ENCODE measurements at places on chromosomes 13 and 19.

- DNase-seq, result no peak
Observed at GRCh38 chr13:35741657-35742056, 265.2 kb upstream of the MAB21L1 start.

DNA sequence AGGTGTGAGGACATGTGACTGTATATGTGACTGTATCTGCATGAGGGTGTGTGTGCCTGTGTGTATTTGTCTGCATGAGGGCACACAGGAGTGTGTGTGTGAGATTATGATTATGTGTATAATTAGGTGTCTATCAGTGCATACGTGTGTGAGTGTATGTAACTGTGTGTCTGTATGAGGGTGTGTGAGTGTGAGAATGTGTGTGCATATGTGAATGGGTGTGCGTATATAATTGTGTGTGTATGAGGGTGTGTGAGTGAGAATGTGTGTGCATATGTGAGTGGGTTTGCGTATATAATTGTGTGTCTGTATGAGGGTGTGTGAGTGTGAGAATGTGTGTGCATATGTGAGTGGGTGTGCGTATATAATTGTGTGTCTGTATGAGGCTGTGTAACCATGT lies 3.0 kb upstream of the ACSBG2 start:
- no peak for DNase-seq

DNA sequence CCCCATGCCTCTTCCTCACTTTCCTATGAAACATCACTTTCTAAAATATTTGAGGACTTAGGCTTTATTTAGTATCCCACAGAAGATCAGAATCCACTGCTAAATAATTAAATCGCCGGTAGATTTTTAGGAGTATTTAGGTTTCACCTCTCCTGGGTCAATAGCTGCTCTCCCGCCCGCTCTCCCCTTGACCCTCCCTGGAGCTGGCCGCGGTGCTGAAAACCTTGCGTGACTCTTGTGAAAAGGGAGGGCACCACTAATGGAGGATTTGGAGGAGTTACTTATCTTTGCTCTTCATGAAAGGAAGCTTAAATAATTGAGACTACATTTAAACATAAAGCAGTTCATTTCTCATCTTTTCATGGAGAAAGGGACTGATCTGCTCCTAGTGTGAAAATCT lies 14.1 kb downstream of the POU4F1 start:
- no peak for DNase-seq

DNA sequence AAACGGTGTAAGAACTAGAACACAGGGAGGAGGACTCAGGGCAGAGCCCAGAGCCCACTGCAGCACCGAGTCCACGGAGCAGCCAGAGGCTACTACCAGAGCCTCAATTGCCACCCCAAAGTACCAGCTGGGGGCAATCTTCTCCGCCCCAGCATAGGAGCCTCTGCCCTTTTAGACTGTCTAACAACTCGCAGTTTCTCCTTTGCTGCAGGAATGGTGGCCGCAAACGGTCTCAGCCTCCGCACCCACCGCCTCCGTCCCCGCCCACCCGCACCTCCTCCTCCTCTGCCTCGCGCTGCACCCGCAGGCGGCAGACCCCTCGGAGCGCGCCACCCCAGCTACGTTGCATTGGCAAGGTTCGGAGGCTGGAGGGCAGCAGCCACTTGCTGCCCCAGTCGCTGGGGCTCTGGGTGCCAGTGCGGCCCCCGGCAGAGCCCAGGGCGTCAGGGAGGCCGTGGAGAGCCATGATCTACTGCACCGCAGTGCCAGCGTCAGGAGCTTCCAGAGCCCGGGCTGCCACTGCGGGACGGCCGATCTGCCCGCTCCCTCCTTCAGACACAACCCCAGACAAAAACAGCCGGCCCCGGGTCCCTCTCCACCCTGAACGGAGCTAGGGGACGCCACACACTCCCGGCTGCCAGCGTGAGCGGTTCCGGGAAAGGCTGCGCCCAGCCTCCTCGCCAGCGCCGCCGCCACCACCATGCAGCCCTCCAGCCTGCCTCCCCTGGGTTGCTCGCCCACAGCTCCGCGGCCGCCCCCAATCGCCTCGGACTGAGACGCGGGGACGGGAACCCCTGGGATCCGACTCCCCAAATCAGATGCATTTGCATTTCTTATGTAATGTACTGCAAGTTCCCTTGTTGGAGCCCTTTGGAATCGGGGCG lies 1.8 kb downstream of the FGF14 start:
- peak; percentile 23 for DNase-seq

GRCh38 chr13:45143346-45143751 lies 23.0 kb downstream of the GTF2F2 start:
- DNase-seq, result no peak

- peak; percentile 8 for DNase-seq
Observed at GRCh38 chr13:113855012-113855921, 8.6 kb downstream of the GAS6 start.

- DNase-seq, result no peak
Observed at GRCh38 chr19:3658004-3658869, 31.6 kb upstream of the CACTIN start.

DNA sequence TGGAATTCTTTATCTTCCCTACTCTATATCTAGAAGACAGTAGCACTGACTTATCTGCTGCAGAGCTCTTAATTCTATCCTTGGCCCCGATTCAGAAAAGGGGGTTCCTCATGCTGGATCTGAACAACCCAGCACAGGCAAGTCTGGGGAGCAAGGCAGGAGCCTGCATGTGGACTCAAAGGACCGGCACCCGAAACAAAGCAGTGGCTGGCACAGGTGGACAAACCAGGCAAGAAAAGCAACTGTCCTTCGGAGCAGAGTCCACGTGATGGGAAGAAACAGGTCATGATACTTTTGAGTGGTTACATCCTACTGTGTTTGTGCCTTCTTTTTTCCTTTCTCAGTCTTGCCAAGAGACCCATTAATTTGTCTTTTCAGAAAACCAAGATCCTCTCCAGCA lies 38.3 kb downstream of the GPR42 start:
- no peak for DNase-seq

- no peak for DNase-seq
Observed at GRCh38 chr19:39727070-39727800, 10.6 kb downstream of the CLC start.

GRCh38 chr13:112522578-112522977 lies 65.4 kb downstream of the TUBGCP3 start:
- DNase-seq, result no peak

GRCh38 chr13:27383104-27383921 lies 41.1 kb upstream of the GTF3A start:
- DNase-seq, result no peak

DNA sequence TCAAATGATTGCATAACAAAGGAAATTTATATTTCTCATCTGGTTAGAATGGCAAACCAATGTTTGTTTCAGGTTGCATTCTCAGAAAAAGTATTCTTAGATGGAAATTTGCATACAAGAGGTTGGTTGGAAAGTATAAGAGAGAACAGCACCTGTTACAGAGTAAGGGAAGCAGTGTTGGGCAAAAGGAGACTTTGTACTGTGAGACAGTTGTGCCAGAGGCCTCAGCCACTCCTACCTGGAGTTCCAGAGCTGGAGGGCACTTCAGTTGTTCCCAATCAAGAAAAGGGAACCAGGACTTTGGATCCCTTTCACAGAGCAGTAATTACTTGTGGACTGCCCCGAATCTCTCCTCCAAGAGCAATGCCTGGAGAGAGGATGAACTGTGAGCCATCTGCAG lies 81.8 kb downstream of the SPRY2 start:
- DNase-seq, result no peak

- no peak for DNase-seq
Observed at GRCh38 chr19:33130433-33130832, 1.5 kb upstream of the WDR88 start.

GRCh38 chr13:70051531-70051930 lies 56.1 kb upstream of the ATXN8OS start:
- no peak for DNase-seq

DNA sequence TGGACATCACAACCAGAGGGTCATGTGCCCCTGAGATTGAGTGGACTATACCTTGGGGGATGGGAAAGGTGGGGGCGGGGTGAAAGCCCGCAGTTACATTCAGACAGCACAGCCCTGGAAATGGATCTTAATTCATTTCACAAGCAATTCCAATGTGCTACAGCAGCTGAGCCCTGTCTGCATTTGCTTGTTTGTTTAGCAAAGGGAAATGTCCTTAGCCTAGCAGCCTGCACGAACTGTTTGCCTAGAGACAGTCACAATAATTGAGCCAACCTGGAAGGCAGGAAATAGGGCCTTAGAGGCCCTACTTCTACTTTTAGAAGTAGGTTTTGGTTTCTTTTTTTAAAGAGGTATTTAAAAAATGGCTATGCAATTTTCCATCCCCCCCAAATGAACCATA lies 177.3 kb upstream of the KL start:
- no peak for DNase-seq

GRCh38 chr19:2540646-2541454 lies 64.9 kb downstream of the GADD45B start:
- no peak for DNase-seq

- DNase-seq, result no peak
Observed at GRCh38 chr13:46735425-46735824, 61.5 kb downstream of the ESD start.

- no peak for DNase-seq
Observed at GRCh38 chr19:21109116-21109515, 27.1 kb downstream of the ZNF714 start.

DNA sequence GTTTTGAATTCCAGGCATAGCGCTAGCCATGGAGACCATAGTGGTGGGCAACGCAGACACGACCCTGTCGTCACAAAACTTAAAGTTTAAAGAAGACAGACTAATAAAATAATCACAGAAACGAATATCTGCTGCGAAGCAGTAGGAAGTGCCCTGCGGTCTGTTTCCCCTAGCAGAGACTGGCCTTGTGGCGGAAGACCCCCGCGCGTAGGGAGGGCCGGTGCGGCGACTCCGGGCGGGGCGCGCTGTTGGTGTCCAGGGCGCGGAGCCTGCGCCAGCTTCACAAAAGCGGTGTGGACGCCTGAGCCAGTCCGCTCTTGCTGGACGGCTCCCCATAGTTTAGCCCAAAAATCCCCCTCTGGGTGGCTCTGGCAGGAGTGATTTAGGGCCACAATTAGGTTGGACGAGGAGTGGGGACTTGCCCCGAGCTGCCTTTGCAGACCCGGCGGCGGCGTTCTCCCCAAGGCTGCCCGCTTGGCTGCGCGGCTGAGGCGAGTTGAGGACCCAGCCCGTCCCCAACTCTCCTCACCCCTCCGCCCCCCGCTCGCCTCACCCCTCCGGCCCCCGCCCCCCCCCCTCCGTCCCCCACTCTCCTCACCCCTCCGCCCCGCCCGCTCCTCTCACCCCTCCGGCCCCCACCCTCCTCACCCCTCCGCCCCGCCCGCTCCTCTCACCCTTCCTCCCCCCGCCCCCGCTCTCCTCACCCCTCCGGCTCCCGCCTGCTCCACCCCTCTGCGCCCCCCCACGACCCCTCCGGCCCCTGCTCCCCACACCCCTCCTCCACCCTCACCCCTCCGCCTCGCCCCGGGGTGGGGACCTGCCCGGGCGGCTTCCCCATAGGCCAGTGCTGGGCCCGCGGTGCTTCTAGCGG lies 14.2 kb upstream of the LATS2 start:
- DNase-seq, result peak; percentile 25

DNA sequence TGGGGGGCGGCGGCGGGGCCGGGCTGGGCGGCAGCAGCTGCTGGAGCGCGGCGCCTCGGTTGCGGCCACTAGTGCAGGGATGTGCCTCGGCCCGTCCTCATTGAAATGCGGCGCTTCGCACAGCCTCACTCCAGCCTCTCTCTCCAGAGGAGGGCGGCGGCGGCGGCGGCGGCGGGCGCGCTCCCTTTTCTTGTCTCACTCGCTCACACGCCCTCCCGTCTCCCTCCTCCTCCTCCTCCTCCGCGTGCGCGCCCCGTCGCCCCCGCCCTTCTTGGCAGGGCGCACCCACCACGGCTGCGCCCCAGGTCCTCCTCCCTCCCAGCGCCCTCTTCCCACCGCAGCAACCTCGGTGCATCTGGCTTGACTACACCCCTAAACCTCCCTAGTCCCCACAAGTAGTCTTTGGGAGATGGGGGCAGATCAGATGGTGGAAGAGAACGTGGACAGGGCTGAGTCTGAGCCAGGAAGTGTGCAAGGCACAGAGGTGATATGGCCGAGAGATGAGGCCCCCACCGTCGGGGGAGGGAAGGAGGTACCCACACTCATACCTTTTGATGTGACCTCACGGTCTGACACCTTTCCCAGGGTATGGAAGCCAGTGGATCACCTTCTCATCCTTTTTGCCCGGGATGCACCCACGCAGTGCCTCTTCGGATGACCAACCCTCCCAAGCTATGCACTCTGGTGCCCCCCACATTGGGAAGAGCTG lies at the start of gene DCLK1:
Gene DCLK1 (minus strand): TSS at position 161 of the 709 bp plus-strand sequence.
- no peak for DNase-seq

- DNase-seq, result no peak
Observed at GRCh38 chr19:58387338-58388174, 487 bp downstream of the RPS5 start.

GRCh38 chr13:109715902-109716301 lies 70.5 kb downstream of the IRS2 start:
- DNase-seq, result no peak

DNA sequence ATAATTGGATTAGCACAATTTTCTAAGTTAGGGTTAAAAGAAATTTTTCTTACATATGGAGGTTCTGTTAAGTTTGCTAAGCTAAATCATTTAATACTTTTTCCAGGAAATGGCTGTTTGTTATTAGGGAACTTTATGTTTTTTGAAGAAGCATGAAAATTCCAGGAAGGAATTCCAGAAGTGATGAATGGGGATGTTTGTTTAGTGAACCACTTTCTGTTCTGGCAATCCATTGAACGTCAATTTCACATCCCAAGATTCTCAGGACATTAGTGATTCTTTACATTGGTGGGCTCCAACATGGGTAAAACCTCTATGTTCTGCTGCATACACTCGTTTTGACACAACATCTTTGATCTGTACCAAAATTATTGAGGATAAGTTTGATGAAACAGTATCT lies 534.4 kb downstream of the IRS2 start:
- no peak for DNase-seq

DNA sequence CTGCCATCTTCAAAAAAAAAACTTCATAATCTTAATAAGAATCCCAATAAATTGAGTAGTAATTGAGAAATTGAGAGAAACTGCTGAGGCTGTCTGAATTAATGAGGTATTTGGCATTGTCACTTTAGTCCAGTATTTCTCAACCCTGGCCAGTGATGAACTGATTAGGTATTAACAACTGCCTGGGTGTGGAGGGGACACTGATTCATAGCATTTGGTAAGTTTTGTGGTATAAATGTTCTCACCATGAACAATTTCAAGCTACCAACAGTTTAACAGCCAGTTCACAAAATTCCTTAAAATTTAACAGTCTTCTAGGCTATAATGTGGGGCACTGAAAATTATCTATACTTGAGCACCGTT lies 18.3 kb downstream of the GPC6 start:
- no peak for DNase-seq

DNA sequence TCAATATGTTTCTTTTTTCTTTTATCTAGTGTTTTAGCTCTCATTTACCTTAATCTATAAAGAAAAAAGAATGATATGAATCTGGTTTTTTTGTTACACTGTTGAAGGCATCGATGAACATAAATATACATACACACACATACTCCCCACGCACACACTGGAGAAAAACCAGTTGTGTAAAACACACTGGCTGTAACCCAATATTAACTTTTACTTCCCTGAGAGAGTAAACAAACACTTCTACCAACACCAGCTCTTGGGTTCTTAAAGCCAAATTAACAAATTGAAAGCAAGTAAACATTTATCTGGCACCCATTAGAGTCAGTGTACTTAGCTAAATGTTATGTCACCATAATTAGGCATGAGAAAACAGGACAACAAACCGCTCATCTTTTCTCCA lies 145.7 kb downstream of the ABCC4 start:
- no peak for DNase-seq

Data from activated CD8-positive, alpha-beta memory T cell treated with anti-CD3 and anti-CD28 coated beads, Interleukin-2, amount 50 U/mL, for 4 hours (primary cell).